ENCODE measurements at places on chromosomes 3 and 15.
A peak's percentile ranks its signal among the peaks of the same experiment; 100 is the strongest.

- no peak overlapping the region for H3K4me3 ChIP-seq
- no peak overlapping the region for H3K27ac ChIP-seq
- DNase-seq: no peak
- H3K27me3 ChIP-seq: peaks cover 7% of the 10 kb centered on the region
Observed at GRCh38 chr15:73990250-73991005, 1.7 kb downstream of the STOML1 start.

DNA sequence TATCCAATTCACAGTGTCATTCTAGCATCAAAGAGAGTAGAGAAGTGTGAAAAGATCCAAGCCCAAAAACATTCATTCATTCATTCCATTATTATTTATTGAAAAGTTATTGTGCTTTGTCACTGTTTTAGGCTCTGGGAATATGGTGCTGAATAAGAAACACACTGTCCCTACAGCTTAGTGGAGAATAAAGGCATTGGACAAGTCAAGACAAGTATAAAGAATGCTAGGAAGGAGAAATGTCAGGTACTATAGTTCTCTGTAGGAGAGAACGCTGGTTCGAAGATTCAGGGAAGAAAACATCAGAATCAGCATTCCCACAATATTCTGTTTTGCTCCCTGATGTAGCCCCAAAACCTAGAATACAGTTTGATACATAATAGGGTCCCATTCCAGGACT, 128.8 kb upstream of the CHRM5 start:
- no peaks in the 10 kb centered on the region for H3K4me1 ChIP-seq
- H3K27me3 ChIP-seq: no peaks in the 10 kb centered on the region
- DNase-seq: no peak

GRCh38 chr3:180420016-180420415, 181.9 kb upstream of the TTC14 start:
- no peaks in the 10 kb centered on the region for H3K27me3 ChIP-seq
- DNase-seq: no peak
- H3K27ac ChIP-seq: no peak overlapping the region
- H3K4me1 ChIP-seq: no peaks in the 10 kb centered on the region
- H3K36me3 ChIP-seq: no peaks in the 10 kb centered on the region

DNA sequence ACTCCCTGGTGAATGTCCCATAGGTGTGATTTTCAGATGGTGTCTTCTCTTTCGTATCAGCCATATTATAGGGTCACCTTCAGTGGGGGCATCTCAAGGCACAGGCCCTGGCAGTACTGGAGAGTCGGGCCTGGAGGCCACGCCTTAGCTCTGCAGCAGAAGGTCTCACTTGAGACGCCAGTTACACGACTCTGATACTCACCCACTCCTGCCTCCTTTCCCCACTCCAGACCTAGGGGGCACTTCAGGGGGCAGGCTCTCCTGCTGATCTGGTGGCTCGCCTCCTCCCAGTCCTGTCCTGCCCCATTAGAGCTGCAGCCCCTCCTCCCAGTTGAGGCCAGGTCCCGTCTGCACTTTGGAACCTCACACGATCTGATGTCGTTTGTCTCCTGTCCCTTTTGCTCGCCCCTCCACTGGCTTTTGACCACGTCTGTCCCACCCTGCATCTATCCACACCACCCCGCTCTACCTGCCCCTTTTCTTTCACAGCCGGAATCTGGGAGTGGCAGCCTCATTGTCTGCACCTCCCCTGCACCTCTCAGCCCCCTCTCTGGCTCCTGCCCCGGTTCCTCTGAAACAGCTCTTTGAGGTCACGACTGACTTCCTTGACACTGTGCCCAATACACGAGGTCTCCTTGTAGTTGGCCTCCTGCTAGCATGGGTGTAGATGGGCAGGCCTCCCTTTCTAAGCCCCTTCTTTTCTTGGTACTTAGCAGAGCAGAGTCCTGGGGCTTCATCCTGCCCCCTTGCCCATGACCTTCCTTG, 181.9 kb downstream of the NSMCE3 start:
- no peak overlapping the region for H3K4me3 ChIP-seq
- H3K36me3 ChIP-seq: no peaks in the 10 kb centered on the region
- H3K4me1 ChIP-seq: peaks cover 11% of the 10 kb centered on the region
- no peak for DNase-seq
- H3K27me3 ChIP-seq: peaks cover 9% of the 10 kb centered on the region
- H3K27ac ChIP-seq: no peak overlapping the region

DNA sequence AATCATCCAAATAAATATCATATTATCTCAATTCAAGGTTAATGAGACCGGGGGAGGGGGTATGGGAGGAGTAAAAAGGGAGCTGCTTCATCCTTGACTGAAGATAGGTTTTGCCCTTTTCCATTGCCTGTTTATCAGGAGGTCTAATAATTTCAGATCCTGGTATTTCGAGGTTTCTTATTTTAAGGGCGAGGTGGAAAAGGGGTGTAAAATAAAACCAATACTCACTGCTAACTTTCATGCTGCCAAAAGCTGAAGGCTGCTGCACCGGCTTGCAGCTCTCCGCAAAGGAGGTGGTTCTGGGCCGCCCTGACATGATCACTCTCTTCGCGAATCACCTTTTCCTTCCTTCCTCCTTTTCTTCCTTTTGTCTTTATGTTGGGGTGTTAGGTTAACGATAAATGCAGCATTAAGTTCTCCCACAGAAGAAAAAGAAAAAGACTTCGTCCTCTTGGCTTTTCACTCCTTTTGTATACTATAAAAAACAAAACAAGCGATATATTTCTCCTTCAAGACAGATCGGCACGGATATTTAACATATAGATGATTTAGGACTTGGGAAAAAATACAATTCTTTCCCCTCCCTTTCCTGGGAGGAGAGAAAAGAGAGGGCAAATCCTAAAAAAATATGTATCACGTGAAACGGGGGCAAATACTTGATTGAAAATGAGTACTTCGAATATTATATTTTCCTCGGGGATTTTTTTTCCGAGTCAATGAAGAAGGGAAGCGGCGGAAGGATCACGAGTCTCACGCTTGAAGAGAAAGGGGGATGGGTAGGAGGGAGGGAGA, 932 bp downstream of the GSK3B start:
- no peak overlapping the region for H3K4me3 ChIP-seq
- peak; percentile 41 for DNase-seq
- peaks cover 12% of the 10 kb centered on the region for H3K4me1 ChIP-seq

- no peak for DNase-seq
- H3K4me1 ChIP-seq: peaks cover 6% of the 10 kb centered on the region
- no peak overlapping the region for H3K27ac ChIP-seq
Observed at GRCh38 chr3:183388213-183388895, 40.1 kb downstream of the MCF2L2 start.

DNA sequence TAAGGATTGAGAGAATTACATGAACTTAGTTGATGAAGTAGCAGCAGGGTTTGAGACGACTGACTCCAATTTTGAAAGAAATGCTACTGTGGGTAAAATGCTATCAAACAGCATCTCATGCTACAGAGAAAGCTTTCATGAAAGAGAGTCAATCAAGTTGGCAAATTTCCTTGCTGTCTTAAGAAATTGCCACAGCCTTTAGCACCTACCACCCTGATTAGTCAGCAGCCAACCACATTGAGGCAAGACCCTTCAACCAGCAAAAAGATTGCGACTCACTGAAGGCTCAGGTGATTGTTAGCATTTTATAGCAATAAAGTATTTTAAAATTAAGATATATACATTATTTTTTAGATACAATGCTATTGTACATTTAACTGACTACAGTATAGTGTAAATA, 80.9 kb downstream of the RAP2B start:
- no peak overlapping the region for H3K27ac ChIP-seq
- H3K4me1 ChIP-seq: no peaks in the 10 kb centered on the region
- no peaks in the 10 kb centered on the region for H3K36me3 ChIP-seq
- H3K4me3 ChIP-seq: no peak overlapping the region
- no peaks in the 10 kb centered on the region for H3K27me3 ChIP-seq
- no peak for DNase-seq

DNA sequence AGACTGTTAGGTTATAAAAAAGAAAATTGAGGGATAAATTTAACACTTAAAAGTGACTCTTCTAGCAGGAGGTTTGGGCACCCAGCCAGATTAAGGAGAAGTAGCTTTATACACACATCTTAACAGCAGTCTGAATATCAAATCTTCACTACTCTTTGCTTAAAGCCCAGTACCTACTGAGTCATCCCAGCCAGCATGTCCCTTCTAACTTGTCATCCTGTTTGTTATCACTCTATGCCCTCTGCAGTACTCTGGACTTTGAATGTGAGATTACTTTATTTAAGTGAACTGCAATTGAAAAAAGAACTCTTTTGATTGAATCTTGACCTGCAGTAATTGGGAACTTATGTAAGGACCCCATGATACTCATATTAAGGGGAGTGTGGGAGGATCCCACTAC, 77.6 kb downstream of the FHIT start:
- H3K4me1 ChIP-seq: no peaks in the 10 kb centered on the region
- DNase-seq: no peak
- no peaks in the 10 kb centered on the region for H3K27me3 ChIP-seq
- H3K27ac ChIP-seq: no peak overlapping the region
- no peak overlapping the region for H3K4me3 ChIP-seq

- H3K4me1 ChIP-seq: peaks cover 2% of the 10 kb centered on the region
- no peak overlapping the region for H3K4me3 ChIP-seq
- no peaks in the 10 kb centered on the region for H3K27me3 ChIP-seq
- no peak overlapping the region for H3K27ac ChIP-seq
Observed at GRCh38 chr3:25604107-25604805, 60.5 kb downstream of the TOP2B start.

GRCh38 chr3:46293035-46293724, 50.9 kb downstream of the CCR3 start:
- H3K36me3 ChIP-seq: no peaks in the 10 kb centered on the region
- no peaks in the 10 kb centered on the region for H3K27me3 ChIP-seq
- no peak overlapping the region for H3K4me3 ChIP-seq
- DNase-seq: no peak
- H3K27ac ChIP-seq: no peak overlapping the region
- H3K4me1 ChIP-seq: no peaks in the 10 kb centered on the region

- DNase-seq: no peak
- no peaks in the 10 kb centered on the region for H3K4me1 ChIP-seq
- peaks cover 2% of the 10 kb centered on the region for H3K27me3 ChIP-seq
- no peak overlapping the region for H3K4me3 ChIP-seq
- no peak overlapping the region for H3K27ac ChIP-seq
Observed at GRCh38 chr15:58467722-58468423, 36.1 kb downstream of the LIPC start.

GRCh38 chr3:123424321-123424998, 24.4 kb downstream of the ADCY5 start:
- H3K27ac ChIP-seq: no peak overlapping the region
- H3K4me1 ChIP-seq: peaks cover 2% of the 10 kb centered on the region
- peaks cover 14% of the 10 kb centered on the region for H3K27me3 ChIP-seq
- DNase-seq: no peak

DNA sequence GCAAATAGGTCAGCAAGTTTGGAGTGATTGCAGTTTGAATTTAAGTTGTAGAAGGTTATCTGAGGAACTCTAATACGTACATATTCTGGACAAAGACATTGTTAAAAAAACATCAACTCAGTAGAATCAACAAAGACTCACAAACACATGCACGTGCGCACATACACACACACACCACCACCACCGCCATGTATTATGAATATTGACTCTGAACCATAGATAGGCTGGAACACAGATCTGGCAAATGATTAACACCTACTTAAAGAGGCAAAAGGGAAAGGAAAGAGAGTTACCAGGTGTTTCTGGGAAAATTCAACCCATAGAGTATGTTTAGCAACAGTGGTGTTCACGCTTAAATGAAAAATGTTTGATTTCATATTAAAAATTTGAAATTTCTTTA, 334.2 kb upstream of the ALCAM start:
- no peak for DNase-seq
- no peaks in the 10 kb centered on the region for H3K27me3 ChIP-seq
- no peak overlapping the region for H3K27ac ChIP-seq
- no peaks in the 10 kb centered on the region for H3K4me1 ChIP-seq

GRCh38 chr15:41104234-41104633, 11.8 kb downstream of the INO80 start:
- no peaks in the 10 kb centered on the region for H3K4me1 ChIP-seq
- no peaks in the 10 kb centered on the region for H3K36me3 ChIP-seq
- no peak overlapping the region for H3K27ac ChIP-seq
- no peak for DNase-seq
- H3K4me3 ChIP-seq: no peak overlapping the region

DNA sequence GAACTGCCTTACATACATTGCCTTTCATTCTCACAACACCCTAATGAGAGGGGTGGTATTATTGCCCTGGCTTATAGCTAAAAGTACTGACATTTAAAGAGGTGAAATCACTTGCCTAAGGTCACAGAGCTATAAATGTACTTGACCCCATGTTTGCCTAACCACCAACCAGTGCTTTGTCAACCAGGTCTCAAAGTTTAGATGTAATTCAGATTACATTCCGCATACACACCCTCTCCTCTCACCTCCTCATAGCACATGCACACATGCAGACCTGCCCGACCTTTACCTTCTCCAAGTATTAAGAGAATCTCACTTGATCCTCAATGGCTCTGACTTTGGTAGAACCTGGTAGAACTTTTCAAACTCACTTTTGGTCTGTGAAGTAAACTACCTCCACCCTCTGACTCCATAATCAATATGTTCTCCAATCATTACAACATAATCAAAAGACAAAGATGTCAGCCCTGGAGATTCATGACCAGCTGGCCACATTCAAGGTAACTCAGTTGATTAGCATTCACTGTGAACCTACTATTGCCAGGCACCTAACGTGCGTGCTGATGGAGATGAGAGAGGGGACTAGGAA, 63.2 kb upstream of the HES1 start:
- H3K36me3 ChIP-seq: peaks cover 4% of the 10 kb centered on the region
- DNase-seq: no peak

- H3K4me3 ChIP-seq: no peak overlapping the region
- no peaks in the 10 kb centered on the region for H3K4me1 ChIP-seq
- no peaks in the 10 kb centered on the region for H3K27me3 ChIP-seq
Observed at GRCh38 chr15:96457841-96458240, 127.3 kb downstream of the NR2F2 start.

DNA sequence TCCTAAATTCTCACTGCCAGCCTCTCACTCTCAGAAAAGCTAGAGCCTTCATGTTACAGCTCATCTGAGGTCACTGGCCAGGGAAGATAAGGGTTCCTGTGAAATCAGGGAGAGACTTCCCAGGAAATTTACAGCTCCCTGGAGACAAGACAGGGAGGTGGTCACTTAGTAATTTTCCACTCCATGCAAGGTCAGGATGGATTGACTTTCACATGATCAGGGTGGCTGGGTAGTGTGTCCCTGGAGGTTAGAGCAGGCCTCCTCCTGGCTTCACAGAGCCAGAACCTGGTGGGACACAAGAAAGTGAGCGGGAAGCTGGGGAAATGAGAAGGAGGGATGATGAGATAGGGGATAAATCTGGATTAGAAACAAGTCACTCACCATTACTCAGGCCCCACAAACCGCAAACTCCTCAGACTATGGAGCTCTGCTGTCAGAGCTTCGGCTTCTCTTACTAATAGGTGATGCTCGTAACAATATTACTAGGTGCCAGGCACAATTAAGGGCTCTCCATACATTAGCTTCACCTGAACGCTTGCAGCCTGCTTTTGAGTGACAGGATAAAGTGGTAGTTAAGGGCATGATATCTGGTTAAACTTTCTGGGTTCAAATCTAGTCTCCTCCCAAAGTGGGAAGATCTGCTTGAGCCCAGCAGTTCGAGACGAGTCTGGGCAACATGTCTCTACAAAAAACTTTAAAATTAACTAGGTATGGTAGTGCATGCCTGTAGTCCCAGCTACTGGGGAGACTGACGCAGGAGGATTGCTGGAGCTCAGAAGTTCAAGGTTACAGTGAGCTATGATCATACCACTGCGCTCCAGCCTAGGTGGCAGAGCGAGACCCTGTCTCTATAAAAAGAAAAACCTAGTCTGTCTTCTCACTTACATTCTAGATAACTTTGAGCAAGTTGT, 24.9 kb downstream of the DUOX2 start:
- peaks cover 3% of the 10 kb centered on the region for H3K27me3 ChIP-seq
- no peak for DNase-seq
- H3K27ac ChIP-seq: no peak overlapping the region
- H3K4me1 ChIP-seq: no peaks in the 10 kb centered on the region
